ENCODE measurements at places on chromosomes 3 and 15.
A peak's percentile ranks its signal among the peaks of the same experiment; 100 is the strongest.

- no peak for DNase-seq
These were observed 24.0 kb downstream of the LTF start for GRCh38 chr3:46440531-46441294.

GRCh38 chr15:93948726-93949125 is 282.6 kb upstream of the MCTP2 start:
- DNase-seq: no peak

- no peak for DNase-seq
These were observed 187.9 kb downstream of the CNTN3 start for GRCh38 chr3:74426571-74426970.

DNA sequence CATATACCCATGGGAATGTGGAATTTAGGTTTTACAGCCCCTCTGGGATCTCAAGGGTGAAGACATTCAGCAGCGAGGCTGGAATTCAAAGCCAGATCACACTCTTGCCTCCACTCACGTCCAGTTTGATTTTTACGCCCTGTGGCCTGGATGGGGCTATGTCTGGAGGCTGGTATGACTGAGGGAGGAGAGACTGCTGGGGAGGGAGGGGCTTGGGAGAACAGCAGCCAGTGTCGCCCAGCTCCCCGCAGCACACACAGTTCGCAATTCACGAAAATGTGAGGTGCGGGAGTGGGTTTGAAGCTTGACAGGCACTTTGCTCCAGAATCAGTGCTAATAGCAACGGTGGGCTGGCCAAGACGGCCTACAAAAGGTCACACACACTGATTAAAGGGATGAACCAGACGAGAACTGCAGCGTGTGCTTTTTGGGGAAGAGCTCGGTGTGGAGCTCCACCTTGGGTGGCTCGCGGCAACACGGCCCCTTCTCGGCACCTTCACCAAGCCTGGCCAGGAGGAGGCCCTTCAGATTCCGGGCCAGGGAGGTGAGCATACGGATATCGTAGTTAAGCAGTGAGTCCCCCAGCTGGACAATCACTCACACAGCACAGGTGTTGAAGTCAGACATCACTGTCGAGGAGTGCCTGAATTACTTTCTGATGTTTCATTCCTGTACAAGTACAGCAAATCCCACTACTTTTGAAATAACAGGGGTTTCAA is 16.4 kb downstream of the EHD4 start:
- no peak for DNase-seq

DNA sequence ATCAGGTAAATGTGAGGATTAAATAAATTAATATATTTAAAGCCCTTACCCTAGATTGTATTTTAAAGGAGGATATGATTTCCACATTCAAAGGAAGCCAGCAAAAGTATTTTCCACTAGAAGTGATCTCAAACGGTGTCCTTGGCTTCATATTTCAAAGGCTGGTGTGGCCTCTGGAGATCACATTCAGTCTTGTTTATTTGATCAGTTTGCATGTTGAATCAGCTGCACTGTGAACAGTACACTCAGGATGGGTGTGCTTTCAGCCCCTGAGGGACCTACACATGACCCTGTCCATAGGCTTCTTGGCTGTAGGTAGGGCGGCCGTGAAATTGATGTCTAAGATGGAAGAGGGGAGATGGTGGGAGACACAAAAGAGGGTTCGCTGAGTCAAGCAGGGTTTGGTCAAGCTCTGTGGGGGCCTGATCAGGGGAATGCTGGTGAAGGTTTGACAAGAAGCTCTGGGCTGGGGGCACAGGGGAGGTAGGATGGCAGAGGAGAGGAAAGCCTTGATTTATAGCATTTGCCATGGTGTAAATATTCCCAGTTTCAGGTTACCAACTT is 21.9 kb downstream of the CYP8B1 start:
- no peak for DNase-seq

DNA sequence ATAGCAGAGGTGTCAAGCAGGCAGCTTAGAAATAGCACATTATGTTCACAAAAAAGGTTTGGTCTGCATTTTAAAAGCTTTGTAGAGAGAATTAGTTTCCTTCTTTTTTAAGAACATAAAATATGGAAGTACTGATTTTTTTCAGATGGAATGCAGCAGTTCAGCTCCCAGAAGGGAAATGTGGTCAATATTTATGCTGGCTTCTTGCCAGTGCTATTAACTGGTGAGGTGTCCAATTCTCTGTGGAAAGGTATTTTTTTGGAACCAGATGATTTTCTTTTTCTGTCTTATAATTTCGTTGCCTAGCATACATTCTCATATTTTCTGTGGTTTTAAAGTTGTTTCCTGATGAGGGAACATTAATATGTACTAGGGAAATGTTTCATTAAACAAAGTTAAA is 211.4 kb upstream of the ZNF385D start:
- DNase-seq: no peak

DNA sequence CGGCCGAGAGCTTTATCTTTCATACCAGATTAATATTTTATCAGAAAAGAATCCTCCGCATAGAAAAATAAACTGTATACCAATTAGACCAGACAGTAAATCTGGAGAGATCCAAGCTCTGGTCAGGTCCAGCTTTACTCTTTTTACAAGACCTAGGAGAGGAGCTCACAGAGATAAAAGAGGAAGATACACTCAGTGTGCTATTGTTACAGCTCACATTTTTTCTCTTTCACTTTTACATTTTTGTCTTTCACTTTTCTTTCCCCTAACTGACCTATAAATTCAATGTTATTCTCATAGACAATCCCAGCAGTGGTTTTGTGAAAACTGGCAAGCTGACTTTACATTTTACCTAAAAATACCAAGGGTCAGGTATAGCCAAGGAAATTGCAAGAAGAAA is 55.8 kb downstream of the GUCA1C start:
- DNase-seq: no peak

DNA sequence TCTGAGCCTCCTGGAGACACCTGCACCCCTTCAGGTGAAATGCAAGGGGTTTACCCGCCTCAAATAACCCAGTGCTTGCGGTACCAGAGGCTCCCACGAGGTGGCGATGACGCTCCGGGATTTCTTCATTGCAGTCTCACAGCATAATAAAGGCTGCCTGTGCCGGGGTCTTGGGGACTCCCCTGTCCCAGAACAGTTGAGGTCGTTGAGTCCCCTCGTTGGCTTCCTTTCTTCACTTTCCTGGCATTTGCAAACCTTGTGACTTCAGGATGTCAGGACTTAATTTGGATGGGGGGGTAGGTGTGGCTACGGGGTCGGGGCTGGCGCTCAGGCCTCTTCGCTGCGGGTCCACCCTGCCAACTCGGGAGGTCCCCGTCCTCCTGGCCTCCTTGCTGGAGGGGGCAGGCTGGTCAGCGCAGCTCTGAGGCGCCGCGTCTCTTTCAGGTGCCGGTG is 1.3 kb downstream of the GNAT1 start:
- DNase-seq: peak; percentile 92
